Osteoblast (primary cell): ENCODE measurements at places on chromosomes 12 and 14. TPM values are rescaled to one million over a fixed set of nuclear protein-coding genes. Genes with fewer than 3 reads are reported as not detected.

The KERA gene
- not detected in 2 replicates for total RNA-seq

The MYF5 gene
- not detected in 2 replicates for total RNA-seq

The FGF6 gene
- total RNA-seq, result not detected in 2 replicates

The CLEC6A gene
- total RNA-seq, result not detected in 2 replicates

The NEUROD4 gene
- total RNA-seq, result not detected in 2 replicates

The TSPAN11 gene
- 5.4 and 10.0 TPM in 2 replicates for total RNA-seq

The OTOGL gene
- 0.36 and 0.59 TPM in 2 replicates for total RNA-seq

The IL23A gene
- total RNA-seq, result not detected in 2 replicates

The ERP27 gene
- total RNA-seq, result not detected in 2 replicates

The OAS1 gene
- 0.59 and 3.6 TPM in 2 replicates for total RNA-seq

The TRPV4 gene
- total RNA-seq, result 3.2 and 5.8 TPM in 2 replicates

The PELI2 gene
- 14.1 and 20.3 TPM in 2 replicates for total RNA-seq

The CRIP1 gene
- 5.0 and 8.7 TPM in 2 replicates for total RNA-seq

The NXPH4 gene
- 0.88 and 1.1 TPM in 2 replicates for total RNA-seq

The IGF1 gene
- 0.72 and 0.88 TPM in 2 replicates for total RNA-seq

The GUCY2C gene
- not detected in 2 replicates for total RNA-seq

The LRRC9 gene
- total RNA-seq, result not detected in 2 replicates

The C14orf180 gene
- not detected in 2 replicates for total RNA-seq

The NAV3 gene
- 84.7 and 107 TPM in 2 replicates for total RNA-seq

The RPGRIP1 gene
- total RNA-seq, result under 0.01 TPM in 1 of 2 replicates, not detected in the other

The KRT71 gene
- not detected in 2 replicates for total RNA-seq

The KLHL42 gene
- 38.9 and 42.0 TPM in 2 replicates for total RNA-seq

The KRT72 gene
- not detected in 2 replicates for total RNA-seq

The FAM186B gene
- total RNA-seq, result 0.59 and 0.72 TPM in 2 replicates

The BMP4 gene
- 6.8 and 7.6 TPM in 2 replicates for total RNA-seq

The FGF23 gene
- total RNA-seq, result not detected in 2 replicates

The HOXC12 gene
- under 0.01 TPM in 1 of 2 replicates, not detected in the other for total RNA-seq

The RND1 gene
- total RNA-seq, result 0.29 and 0.36 TPM in 2 replicates

The APOF gene
- not detected in 2 replicates for total RNA-seq

The GPRC5D gene
- total RNA-seq, result not detected in 2 replicates

The HOXC5 gene
- 1.8 and 2.1 TPM in 2 replicates for total RNA-seq

The ORMDL2 gene
- total RNA-seq, result 9.4 and 10.1 TPM in 2 replicates

The SIX1 gene
- total RNA-seq, result 18.1 and 21.5 TPM in 2 replicates

The RFX4 gene
- total RNA-seq, result not detected in 2 replicates

The ASIC1 gene
- 0.72 and 0.88 TPM in 2 replicates for total RNA-seq

The C12orf54 gene
- total RNA-seq, result not detected in 2 replicates

The AQP5 gene
- total RNA-seq, result not detected in 2 replicates

The TEP1 gene
- total RNA-seq, result 25.6 and 33.3 TPM in 2 replicates

The SPTB gene
- total RNA-seq, result under 0.01 TPM in 1 of 2 replicates, not detected in the other

The PRKD1 gene
- total RNA-seq, result 21.8 and 28.6 TPM in 2 replicates

The ACSM4 gene
- total RNA-seq, result not detected in 2 replicates

The KCNA1 gene
- under 0.01 TPM in 1 of 2 replicates, not detected in the other for total RNA-seq

The PRB2 gene
- not detected in 2 replicates for total RNA-seq

The CCDC197 gene
- total RNA-seq, result not detected in 2 replicates

The TTC9 gene
- 0.29 and 0.36 TPM in 2 replicates for total RNA-seq

The PLEKHG3 gene
- 2.9 and 5.4 TPM in 2 replicates for total RNA-seq

The LARP4 gene
- 36.5 and 37.6 TPM in 2 replicates for total RNA-seq

The A2ML1 gene
- under 0.01 TPM in 1 of 2 replicates, not detected in the other for total RNA-seq

The GDF3 gene
- total RNA-seq, result not detected in 2 replicates

The TMEM253 gene
- not detected in 2 replicates for total RNA-seq

The ITGB7 gene
- 0.88 and 1.1 TPM in 2 replicates for total RNA-seq

The TMCC3 gene
- total RNA-seq, result under 0.01 and 0.36 TPM in 2 replicates

The DHH gene
- under 0.01 TPM in 1 of 2 replicates, not detected in the other for total RNA-seq

The SENP1 gene
- 23.9 and 27.4 TPM in 2 replicates for total RNA-seq
